ENCODE measurements at places on chromosomes 7 and 10.

DNA sequence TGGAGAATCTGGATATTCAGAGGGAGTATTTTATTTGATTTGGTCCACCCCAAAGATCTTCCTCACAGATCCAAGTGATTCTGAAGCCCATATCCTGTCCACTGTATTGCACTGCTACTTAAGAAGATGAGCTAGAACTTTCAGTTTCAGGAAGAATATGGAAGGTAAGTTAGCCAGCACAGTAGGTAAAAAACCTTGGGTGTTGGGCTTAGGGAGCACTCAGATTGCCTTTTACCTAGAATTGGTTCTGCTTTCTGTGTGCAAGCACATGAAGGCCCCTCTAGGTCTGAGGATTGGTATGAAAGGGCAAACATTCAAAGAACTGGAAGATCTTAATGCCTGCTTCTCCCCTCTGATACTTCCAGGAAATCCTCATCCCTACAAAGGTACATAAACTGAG is 146.7 kb upstream of the COL1A2 start:
- no peak for DNase-seq

GRCh38 chr10:104907521-104907920 is 266.4 kb downstream of the SORCS3 start:
- DNase-seq: no peak

- DNase-seq: no peak
Measured at GRCh38 chr7:84744385-84744784, 442.5 kb downstream of the SEMA3D start.

- DNase-seq: no peak
Measured at GRCh38 chr7:127974446-127975035, 56.7 kb downstream of the LRRC4 start.

- DNase-seq: peak; percentile 32
Measured at GRCh38 chr7:158811461-158811860, 17.8 kb downstream of the ESYT2 start.

GRCh38 chr7:80428161-80429054 is 83.5 kb downstream of the GNAT3 start:
- no peak for DNase-seq

DNA sequence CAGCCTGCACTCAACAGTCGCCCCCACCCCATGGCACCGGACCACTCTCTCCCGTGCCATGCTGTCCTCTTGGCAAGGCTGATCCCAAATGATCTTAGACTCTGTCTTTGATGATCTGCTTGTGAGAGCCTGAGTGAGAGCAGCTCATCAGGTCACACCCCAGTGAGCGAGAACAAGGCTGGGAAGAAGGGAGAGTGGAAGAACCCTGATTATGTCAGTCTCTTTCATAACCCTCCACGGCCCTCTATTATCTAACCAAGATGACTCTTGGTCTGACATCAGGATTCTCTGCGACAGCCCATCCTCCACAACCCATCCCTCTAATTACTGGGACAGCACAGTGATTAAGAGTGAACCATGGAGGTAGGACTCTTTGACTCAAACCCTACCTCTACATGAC is 53.1 kb upstream of the C7orf33 start:
- DNase-seq: no peak

DNA sequence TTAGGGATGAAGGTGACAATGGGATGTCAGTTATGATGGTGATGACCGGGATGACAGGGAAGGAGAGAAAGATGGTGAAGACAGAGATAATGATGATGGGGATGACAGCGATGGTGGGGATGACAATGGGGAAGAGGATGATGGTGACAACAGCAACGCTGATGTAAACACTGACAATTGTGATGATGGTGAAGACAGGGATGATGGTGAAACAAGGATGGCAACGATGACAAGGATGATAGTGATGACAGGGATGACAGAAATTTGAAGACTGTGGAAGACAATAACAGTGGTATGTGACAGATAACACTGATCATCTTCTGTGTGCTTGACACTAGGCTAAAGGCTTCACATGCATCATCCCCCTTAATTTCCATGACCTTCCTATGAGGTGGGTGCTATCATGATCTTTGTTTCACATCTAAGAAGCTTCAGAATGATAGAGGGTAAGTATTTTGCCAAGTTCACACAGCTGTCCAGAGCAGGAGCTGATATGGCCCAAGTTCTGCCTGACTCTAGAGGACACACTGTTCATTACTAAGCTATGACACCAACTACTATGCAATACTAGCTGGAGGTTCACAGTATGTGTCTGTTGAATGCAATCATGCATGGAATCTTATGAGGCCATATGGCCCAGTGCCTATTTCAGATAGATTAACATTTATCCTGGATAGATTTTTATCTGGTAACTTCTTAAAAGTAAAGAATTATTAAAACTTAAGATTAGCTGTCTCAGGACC is 105.6 kb downstream of the RNLS start:
- DNase-seq: no peak

DNA sequence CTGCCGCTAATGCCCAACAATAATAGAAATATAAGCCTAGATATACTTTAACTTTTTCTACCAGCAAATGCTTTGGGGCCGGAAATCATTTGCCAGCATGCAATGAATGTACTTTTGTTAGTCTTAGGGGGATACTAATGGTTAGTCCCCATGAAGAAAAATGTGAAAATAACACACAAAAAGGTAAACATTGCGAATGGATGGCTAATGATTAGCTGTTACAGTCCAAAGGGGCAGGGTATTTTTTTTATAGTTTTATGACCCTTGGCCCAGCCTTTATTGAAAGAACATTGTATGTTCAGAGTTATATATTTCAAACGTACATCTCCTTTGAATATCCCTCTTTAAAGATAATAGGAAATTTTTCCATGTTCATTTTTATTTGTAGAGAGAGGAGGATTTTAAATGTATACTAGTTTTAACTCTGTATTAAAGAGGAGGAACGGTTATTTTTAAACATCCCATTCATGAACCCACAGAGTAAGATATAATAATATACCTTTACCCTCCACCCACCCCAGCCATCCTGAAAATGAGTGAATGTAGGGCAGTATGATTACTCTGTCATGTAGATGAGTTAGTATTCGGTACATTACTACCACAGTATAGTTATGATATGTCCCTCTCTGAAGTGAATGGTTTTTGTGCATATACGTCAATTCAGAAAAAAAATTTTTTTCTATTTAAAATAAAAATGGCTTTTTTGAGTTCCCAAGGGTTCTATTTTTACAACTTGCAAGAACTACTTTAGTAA is 63.6 kb downstream of the ARID5B start:
- no peak for DNase-seq
